ENCODE measurements at places on chromosomes 6 and 20.

- no peak for DNase-seq
Measured at GRCh38 chr6:111556004-111556403, 49.7 kb downstream of the TRAF3IP2 start.

DNA sequence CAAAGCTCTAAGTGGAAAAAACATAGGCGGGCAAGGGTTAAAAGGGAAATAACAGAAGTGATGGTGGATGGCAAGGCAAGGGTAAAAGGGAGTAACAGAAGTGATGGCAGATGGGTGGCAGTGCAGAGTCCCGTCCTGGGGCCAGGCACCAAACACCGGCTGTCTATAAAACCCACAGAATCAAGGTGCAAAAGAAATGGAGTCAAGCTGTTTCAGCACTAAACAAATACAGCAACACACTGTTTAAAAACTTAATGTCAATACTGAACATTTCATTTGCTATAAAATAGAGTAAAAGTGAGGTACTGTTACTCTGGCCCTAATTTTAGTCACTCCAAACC, 87.6 kb downstream of the MAN1A1 start:
- no peak for DNase-seq

GRCh38 chr6:135474362-135474761, 23.2 kb downstream of the AHI1 start:
- no peak for DNase-seq

DNA sequence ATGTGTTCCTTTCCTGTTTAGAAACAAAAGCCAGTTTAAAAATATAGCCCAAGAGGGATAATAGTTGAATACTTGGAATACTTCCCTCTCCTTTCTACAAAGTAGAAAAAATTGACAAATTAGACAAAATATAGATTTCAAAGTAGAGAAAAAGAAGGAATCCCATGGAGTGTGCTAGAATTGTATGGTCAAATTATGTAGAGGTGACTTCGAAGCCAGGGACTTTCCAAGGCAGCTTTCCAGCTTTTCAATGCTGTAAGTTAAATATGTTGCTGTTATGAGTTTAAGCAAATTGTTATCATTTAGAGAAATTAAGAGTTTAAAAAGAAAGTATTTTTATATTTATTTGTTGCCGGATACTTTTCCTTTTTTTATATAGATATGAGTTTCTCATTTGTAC, 415.5 kb upstream of the OPRM1 start:
- no peak for DNase-seq

DNA sequence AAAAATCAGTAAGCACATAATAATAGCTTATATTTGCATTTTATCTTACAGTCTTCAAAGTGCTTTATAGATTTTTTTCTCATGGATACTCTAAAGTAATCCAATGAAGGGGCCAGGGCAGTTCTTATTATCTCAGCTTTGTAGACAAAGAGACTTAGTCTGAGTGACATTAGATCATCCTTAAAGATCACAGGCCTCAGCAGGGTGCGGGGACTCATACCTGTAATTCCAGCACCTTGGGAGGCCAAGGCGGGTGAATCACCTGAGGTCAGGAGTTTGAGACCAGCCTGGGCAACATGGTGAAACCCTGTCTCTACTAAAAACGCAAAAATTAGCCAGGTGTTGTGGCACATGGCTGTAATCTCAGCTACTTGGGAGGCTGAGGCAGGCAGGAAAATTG, 14.5 kb downstream of the FERMT1 start:
- no peak for DNase-seq

- DNase-seq: no peak
Measured at GRCh38 chr6:25477006-25477590, 174.9 kb upstream of the SCGN start.

DNA sequence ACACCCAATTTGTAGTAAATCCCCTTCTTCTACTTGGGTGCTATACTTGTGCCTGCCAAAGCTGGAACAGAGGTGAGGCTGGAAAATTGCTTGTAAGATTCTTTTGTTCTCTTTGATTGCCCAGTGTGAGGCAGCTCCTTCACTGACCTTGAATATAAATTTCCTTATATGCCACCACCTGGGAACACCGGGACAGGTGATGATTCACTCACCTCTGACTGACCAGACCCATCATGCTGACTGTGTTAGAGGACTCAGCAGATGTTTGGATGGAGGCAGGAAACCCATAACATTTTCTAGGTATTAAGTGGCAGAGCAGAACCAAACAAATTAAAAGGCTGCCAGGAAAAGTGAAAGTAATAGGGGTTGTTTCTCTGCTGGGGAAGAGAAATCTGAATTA, 120.9 kb downstream of the GRM1 start:
- DNase-seq: no peak

DNA sequence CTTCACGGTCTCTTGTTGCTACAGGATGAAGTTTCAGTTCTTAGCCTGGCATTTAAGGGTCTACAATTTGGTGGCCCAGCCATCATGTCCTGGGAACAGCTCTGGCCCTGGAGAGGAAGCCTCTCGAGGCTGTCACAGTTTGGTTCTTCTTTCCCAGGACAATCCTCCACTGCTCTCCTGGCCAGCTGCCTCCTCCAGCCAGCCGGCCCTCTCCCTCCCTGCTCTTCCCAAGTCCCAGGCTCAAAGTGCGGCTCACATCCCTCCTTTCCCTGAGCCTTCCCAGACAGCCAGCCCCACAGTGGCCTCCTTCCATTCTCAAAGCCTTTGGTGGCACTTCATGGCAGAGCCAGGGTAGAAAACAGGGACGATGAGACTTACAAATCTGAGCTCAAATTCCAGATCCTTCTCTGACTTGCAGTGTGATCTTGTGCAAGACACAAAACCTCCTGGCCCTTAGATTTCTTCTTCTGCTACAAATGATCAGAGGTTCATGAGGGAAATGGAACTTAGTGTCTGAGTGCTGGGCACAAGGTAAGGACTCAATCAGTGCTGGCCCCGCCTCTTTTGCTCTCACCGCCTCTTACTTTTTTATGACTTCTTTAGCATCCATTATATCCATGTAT, 223.8 kb upstream of the ECI2 start:
- DNase-seq: no peak
